Anterior cingulate cortex (tissue), 58 donors: ENCODE measurements at places on chromosomes 3 and 15.

- no peak for DNase-seq
Observed at GRCh38 chr15:63243776-63244175, 33.6 kb upstream of the APH1B start.

DNA sequence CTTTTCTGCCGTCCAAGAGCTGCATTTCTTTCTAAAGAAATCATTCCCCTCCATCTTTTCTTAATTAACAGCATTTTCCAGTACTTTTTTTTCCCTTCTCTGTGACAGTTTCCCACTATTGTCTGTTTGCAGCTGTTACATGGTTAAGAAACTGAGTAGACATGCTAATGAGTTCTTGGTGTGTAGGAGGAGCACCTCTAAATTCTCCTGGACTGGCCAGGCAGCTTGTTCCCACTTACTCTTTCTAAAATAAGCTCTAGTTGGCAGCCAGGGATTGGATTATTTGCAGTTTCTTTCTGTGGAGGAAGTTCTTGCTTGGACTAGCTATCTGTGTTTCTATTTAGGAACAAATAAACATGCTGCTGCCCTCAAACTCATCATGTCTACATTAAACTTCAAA, 235.1 kb upstream of the GAP43 start:
- no peak for DNase-seq

- no peak for DNase-seq
Observed at GRCh38 chr3:81198216-81198615, 563.2 kb downstream of the GBE1 start.

DNA sequence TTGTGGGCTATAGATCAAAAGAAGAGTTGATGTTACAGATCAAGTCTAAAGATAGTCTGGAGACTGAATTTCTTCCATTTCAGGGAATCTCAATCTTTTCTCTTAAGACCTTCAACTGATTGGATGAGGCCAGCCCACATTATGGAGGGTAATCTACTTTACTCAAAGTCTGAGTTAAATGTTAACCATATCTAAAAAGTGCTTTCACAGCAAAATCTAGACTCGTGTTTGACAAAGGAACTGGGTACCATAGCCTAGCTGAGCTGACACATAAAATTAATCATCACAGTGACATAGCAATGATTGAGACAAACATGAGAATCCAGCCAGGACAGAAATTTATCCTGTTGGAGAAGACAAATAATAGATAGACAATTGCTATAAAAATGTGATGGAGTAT, 407.9 kb upstream of the GRM7 start:
- DNase-seq: no peak

DNA sequence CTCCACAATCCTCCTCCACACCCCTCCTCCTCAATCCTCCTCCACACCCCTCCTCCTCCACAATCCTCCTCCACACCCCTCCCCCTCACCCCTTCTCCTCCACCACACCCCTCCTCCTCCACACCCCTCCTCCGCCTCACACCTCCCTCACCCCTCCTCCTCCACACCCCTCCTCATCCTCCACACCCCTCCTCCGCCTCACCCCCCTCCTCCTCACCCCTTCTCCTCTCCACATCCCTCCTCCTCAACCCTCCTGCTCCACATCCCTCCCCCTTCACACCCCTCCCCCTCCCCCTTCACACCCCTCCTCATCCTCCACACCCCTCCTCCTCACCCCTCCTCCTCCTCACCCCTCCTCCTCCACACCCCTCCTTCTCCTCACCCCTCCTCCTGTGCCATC, 69.8 kb upstream of the BLM start:
- no peak for DNase-seq

GRCh38 chr3:48528048-48528447, 24.1 kb upstream of the SHISA5 start:
- DNase-seq: no peak

GRCh38 chr15:62732078-62732477, 310.5 kb upstream of the TPM1 start:
- DNase-seq: no peak

DNA sequence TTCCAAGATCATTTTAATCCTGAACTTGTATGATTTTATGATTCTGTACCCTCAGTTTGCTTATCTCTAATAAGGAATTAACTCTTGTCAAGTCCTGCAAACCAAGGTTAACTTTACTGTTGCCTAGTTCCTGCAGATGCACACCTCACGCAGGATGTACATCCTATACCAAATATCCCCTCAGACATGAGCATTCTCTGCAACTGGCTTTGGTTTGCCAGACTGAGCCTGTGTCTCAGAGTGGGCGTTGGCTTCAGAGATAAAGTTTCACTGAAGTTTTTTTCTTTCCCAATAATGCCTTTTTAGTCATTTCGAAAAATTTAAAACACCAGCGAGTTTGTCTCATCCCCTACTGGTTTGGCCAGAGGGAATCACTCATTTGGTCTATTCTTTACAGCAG, 173.9 kb downstream of the NR2F2 start:
- no peak for DNase-seq
